Effector memory CD4-positive, alpha-beta T cell (primary cell): ENCODE measurements at places on chromosomes 7 and 10.

DNA sequence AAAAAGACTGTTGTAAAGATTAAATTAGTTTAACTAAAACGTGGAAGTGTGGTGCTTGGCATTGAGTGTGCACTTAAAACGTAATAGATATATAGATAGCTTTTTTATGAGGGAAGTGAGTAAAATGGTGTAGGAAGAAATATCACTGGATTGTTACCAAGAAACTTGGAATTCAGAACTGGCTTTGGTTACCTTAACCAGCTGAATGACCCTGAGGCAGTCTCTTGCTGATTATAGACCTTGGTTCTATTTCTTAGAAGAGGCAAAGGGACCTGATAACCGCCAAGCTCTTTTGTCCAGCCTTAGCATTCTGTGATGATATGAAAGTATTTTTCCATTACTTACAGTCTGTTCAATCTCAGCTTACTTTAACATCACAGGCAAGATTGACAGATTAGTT lies 3.8 kb downstream of the REEP3 start:
- H3K27ac ChIP-seq, result no peak overlapping the region
- peaks cover 12% of the 10 kb centered on the region for H3K4me1 ChIP-seq
- no peaks in the 10 kb centered on the region for H3K36me3 ChIP-seq
- DNase-seq, result no peak

GRCh38 chr10:104925232-104925851 lies 284.3 kb downstream of the SORCS3 start:
- no peaks in the 10 kb centered on the region for H3K36me3 ChIP-seq
- H3K27me3 ChIP-seq, result no peaks in the 10 kb centered on the region
- DNase-seq, result no peak
- H3K27ac ChIP-seq, result no peak overlapping the region
- H3K4me1 ChIP-seq, result no peaks in the 10 kb centered on the region
- no peak overlapping the region for H3K4me3 ChIP-seq

DNA sequence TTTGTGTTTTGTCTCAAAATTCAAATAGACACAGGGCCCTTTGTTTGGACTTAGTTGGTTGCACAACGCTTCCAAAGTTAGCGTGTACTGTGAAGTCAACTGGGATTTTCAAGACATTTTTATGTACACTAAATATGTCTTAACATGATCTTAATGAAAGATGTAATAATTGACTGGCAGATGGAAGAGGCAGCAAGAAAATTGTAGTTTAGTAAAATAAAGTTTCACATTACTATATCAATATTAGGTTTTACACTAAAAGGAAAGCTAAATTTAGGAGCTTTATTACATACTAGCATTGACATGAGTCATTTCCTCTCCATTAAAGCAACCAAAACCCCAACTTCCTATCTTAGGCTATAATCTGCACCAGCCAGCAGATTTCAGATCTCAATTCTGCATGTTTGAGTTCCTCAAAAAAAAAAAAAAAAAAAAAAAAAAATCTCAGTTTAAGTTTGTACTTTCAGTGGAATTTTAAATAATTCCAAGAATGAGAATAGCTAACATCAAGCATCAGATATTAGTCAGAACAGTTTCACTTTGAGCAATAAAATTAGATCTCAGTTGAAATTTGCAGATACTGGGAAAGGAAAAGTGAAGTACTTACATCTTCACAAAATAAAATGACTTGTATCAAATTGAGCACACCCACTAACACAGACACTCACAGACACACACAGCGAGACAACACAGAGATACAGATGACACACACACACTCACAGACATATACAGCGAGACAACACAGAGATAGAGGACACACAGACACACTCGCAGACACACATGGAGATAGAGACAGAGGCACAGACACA lies 346.6 kb upstream of the KLF6 start:
- peak overlapping the region; percentile 62 for H3K27ac ChIP-seq
- peaks cover 32% of the 10 kb centered on the region for H3K4me1 ChIP-seq
- no peaks in the 10 kb centered on the region for H3K27me3 ChIP-seq
- H3K4me3 ChIP-seq, result peak overlapping the region; percentile 13
- peak; percentile 32 for DNase-seq

DNA sequence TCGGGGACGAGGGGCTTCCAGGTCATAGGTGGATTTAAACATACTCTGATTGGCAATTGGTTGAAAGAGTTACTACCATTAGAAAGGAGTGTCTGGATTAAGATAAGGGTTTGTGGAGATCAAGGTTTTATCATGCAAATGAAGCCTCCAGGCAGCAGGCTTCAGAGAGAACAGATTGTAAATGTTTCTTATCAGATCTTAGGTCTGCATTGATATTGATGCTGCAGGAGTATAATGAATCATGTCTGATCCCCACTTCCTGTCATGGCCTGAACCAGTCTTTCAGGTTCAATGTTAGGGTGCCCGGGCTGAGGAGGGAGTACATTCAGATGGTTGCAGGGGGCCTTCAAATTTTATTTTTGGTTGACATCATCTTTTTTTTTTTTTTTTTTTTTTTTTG lies 51.4 kb downstream of the SH3PXD2A start:
- no peak for DNase-seq
- no peak overlapping the region for H3K4me3 ChIP-seq
- H3K27me3 ChIP-seq, result no peaks in the 10 kb centered on the region
- no peak overlapping the region for H3K27ac ChIP-seq
- H3K36me3 ChIP-seq, result no peaks in the 10 kb centered on the region
- peaks cover 3% of the 10 kb centered on the region for H3K4me1 ChIP-seq

DNA sequence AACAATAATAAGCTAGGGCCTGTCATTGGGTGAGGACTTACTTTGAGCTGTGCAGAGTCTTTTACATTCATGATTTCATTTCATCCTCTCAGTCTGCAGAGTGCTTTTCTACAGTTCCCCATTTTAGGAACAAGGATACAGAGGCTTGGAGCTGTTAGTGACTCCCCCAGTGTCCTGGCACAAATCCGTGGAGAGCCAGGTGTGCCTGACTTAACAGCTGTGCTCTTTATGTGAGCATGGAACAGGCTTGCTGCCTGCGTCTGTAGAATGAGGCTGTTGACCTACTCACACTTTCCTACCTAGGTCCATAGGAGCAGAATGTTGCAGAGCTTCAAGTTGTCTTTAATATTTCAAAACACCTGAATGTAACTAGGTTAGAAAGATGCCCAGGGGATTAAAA lies 50.4 kb upstream of the BTBD16 start:
- no peaks in the 10 kb centered on the region for H3K4me1 ChIP-seq
- no peak overlapping the region for H3K27ac ChIP-seq
- no peaks in the 10 kb centered on the region for H3K36me3 ChIP-seq
- no peak for DNase-seq
- H3K27me3 ChIP-seq, result no peaks in the 10 kb centered on the region

GRCh38 chr10:13882119-13882711 lies 295.4 kb downstream of the PRPF18 start:
- H3K36me3 ChIP-seq, result no peaks in the 10 kb centered on the region
- H3K27ac ChIP-seq, result no peak overlapping the region
- no peak for DNase-seq
- H3K27me3 ChIP-seq, result no peaks in the 10 kb centered on the region

DNA sequence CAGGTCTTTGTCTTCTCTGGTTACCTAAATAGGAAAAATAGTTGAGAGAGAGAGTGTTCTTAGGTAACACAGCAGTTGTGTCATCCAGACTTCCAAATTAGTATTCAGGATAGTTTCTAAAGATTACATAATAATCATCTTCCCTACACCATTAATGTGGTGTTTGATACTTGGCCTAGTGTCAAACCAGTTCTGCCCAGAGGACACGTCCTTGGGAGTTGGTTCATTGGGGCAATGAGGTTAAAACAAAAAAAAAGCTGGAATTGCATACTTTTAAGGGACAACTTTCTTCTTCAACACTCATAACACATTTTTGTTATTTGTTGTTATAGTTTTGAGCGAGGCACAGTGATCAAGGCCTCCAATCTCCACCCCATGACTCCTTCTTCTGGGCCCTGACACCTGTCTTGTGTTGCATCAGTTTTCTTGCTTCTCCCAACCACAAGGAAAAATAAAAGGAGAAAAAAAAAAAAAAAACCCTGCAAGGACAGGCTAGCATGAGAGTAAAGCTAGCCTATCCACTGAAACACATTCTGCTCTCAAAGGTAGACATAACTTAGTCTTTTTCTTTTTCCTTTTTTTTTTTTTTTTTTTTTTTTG lies 28.8 kb downstream of the STN1 start:
- DNase-seq, result no peak
- H3K27me3 ChIP-seq, result no peaks in the 10 kb centered on the region
- peaks cover 57% of the 10 kb centered on the region for H3K36me3 ChIP-seq
- peaks cover under 1% of the 10 kb centered on the region for H3K4me1 ChIP-seq
- H3K4me3 ChIP-seq, result no peak overlapping the region

GRCh38 chr10:78864761-78865537 lies 203.8 kb upstream of the ZMIZ1 start:
- H3K27ac ChIP-seq, result no peak overlapping the region
- no peak for DNase-seq
- no peaks in the 10 kb centered on the region for H3K27me3 ChIP-seq

DNA sequence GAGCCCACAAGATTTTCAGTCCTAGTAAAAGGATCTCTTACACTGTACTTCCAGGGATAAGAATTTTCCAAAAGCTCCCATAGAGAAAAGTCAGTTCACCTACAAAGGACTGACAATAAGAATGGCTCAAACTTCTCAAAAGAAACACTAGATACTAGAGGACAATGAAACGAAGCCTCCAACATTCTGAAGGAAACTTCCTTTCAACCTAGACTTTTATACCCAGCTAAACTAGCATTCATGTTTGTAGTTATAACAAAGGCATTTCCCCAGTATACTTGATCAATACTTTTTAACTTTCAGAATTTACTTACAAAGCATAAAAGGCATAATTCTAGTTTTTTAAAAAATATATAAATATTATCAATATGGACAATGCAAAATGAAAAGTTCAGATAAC lies 41.0 kb upstream of the DNAAF5 start:
- H3K4me3 ChIP-seq, result no peak overlapping the region
- no peak overlapping the region for H3K27ac ChIP-seq
- no peak for DNase-seq
- H3K36me3 ChIP-seq, result no peaks in the 10 kb centered on the region
- H3K27me3 ChIP-seq, result no peaks in the 10 kb centered on the region
- no peaks in the 10 kb centered on the region for H3K4me1 ChIP-seq

GRCh38 chr7:139075031-139075652 lies 34.4 kb downstream of the ZC3HAV1 start:
- H3K36me3 ChIP-seq, result peaks cover 87% of the 10 kb centered on the region
- H3K27me3 ChIP-seq, result no peaks in the 10 kb centered on the region
